Liver (tissue), 10 donors: ENCODE measurements at places on chromosomes 6 and 20. TPM values are rescaled to one million over a fixed set of nuclear protein-coding genes. Genes with fewer than 3 reads are reported as not detected.

The CABLES2 gene
- total RNA-seq, result 2.0 TPM

The OLIG3 gene
- total RNA-seq, result not detected

The GABRR1 gene
- not detected for total RNA-seq

The SMLR1 gene
- total RNA-seq, result 38.4 TPM

The KCNK15 gene
- total RNA-seq, result not detected

The EYA2 gene
- total RNA-seq, result 0.23 TPM

The OR12D1 gene
- total RNA-seq, result not detected

The KCNB1 gene
- total RNA-seq, result under 0.01 TPM

GRCh38 chr6:52389264-52389625 lies 27.3 kb downstream of the PAQR8 start:
- DNase-seq, result no peak

- DNase-seq, result no peak
These were observed 57.7 kb upstream of the SLC22A1 start for GRCh38 chr6:160063771-160064413.

DNA sequence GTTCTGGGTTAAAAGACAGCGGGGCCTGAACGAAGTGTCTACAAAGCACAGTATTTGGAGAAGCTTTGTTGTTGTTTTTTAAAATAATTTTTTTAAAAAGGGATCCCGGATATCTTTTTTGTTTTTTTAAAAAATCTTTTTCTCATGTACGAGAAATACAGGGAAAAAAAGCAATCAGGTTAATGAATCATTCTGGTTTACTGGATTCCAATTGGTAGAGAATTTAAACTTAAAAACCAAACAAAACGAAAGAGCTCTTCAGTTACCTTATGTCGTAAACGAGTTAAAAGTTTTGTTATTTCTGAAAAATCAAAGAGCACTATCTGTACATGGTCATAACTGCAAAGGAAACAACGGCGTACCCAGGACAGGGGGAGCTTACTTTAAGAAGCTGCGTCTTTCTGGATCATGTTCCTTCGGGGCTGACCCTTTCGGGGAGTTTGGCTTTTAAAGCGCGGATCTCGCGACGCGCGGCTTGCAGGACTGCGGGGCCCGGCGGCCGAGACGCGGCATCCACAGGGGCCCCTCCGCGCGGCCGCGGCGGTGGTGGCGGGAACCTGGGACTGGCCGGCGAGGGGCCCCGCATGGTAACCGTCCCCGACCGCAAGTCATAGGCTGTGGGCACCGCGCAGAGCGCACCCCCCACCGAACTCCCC lies 927 bp downstream of the IL20RA start:
- DNase-seq, result peak; percentile 35

DNA sequence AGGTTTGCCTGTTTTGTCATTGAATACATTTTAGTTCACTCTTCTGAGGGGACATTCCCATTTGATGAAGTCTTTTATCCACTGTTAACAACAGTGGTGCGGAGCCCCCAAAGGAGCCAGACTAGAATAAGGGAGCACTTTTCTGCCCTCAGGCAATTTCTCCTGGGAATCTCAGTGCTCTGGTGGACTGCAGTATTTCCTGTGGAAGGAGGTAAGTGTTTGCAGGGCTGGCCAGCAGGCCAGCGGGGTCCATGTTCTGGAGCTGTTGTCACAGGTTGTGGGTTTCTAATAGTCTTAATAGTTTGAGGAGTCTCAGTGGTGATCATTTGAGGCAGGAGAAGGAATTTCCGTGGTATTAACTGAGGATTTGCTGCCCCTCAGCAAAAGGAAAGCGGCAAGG lies 83.5 kb downstream of the ASXL1 start:
- DNase-seq, result no peak

GRCh38 chr6:143160439-143161220 lies 99.9 kb downstream of the AIG1 start:
- no peak for DNase-seq

GRCh38 chr6:13702809-13703302 lies 8.8 kb downstream of the RANBP9 start:
- DNase-seq, result no peak

DNA sequence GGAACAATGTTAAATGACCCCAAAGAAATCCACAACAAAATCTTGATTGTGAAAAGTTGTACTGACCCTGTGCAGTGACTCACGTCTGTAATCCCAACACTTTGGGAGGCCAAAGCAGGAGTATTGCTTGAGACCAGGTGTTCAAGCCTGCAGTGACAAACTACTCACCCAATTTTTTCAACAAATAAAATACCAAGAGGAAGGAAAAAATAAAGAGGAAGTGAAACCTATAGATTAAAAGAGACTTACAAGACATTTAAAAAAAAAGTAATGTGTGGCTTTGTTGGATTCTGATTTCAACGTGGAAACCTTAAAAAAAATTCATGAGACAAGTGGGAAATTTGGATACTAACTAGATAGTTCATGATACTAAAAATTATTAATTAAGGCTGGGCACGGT lies 31.9 kb downstream of the GINS1 start:
- no peak for DNase-seq

DNA sequence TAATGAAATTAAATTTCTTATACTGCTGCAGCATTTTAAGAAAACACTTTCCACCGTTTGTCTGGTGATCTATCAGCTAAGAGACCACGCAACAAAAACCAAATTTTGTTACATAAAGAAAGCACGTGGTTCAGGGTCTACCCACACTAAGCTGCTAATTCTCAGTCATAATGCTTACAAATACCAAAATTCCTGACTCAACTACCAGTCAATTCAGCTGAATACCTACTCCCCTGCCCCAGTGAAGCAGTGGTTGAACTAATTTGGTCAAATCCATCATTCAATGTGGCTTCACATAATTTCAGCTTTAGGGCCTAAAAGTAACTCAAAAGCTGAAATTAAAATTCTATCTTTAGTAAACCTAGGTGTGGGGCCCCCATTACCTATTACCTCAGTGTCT lies 468.6 kb upstream of the ARID1B start:
- DNase-seq, result no peak

DNA sequence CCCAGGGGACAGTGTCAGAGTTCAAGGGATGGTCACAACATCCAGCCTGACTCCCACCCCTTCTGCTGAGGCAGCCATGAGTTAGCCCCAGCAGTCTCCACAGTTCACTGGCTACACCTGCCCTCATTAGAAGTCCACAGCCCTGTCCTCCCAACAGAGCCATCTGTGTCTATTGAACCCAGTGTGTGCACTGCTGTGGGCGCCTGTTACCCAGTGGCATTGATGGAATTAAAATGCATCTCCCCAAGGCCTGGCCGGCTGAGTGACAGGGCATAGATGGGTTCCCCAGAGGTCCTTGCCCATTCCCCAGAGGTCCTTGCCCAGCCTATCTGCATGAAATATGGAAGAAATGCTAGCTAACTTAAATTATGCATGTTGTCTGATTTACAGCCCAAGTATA lies 73.3 kb downstream of the PCSK2 start:
- DNase-seq, result no peak

- DNase-seq, result no peak
These were observed 19.2 kb upstream of the SSR1 start for GRCh38 chr6:7332090-7332745.

DNA sequence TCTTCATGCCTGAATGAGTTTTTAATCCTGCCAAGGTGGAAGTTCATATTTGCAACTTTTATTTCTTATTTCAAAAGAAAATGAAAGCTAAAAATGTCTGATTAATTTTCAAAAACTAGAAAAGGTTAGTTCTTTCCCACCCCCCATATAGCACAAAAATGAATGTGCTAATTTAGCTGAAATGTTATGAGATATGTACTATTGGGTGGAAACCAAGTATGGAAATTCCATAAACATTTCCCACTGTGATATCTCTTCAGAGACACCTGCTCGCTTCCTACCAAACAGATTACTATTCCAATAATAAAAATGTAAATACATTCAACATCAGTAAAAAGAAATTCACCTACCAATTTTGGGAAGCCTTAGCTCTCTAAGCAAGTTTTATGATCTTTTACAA lies 678.6 kb upstream of the ID4 start:
- DNase-seq, result no peak

DNA sequence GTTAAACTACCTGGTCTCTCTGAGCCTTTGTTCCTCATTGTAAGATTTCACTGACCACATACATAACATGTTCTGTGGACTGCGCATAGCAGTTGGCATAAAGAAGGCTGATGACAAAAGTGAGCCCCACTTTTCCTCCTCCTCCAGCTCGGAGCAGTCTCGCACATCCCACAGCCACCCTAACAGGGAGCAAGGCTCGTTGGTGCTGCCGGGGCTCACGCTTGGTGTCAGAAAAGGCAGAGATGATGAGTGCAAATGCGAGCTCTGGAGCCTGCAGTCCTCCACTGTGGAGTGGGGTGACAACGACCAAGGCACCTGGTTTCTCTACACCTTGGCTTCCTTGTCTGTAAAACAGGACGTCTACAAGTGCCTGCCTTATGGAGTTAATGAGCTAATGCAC lies 9.7 kb downstream of the TGM3 start:
- no peak for DNase-seq

DNA sequence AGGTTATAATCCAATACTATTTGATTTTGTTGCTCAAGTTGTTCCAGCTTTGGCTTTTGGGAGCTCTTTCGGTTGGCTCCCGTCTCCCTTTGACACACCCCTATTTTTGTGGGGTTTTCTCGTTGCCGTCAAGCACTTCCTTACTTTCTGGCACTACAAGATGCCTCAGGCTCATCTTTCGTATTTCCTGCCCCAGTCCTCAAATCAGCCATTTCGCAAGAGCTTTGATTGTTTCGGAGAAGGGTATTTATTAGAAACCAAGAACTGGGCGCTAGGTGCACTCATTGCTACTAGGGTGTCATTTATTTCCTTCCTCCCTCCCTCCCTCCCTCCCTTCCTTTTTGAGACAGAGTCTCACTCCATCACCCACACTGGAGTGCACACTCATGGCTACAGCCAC lies 13.3 kb upstream of the SOX12 start:
- no peak for DNase-seq

GRCh38 chr6:44696099-44696498 lies 308.6 kb downstream of the CDC5L start:
- peak; percentile 13 for DNase-seq

DNA sequence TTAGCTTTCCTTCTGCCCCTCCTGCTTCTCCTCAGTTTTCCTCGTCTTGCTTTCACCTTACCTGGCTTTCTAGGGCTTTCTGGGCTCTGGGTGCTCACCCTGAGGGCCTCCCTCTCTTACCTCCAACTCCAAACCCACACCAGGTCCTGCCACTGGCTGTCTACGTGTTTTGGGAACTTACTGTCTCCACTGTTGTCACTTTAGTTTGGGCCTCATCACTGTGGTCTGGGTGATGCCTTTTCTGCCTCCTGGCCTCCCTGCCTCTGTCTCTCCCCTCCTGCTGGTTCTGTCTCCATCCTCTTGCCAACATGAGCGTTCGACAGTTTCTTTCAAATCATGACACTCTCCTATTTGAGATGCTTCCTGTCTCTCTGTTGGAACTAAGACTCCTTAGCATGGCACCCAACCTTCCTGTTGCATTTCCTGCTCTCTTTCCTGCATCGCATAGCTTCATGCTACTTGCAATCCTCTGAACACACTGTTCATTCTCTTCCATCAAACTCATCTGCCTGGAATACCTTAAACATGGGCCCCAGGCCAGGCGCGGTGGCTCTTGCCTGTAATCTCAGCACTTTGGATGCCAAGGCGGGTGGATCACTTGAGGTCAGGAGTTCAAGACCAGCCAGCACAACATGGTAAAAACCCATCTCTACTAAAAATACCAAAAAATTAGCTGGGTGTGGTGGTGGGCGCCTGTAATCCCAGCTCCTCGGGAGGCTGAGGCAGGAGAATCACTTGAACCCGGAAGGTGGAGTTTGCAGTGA lies 5.5 kb downstream of the CD40 start:
- DNase-seq, result no peak

DNA sequence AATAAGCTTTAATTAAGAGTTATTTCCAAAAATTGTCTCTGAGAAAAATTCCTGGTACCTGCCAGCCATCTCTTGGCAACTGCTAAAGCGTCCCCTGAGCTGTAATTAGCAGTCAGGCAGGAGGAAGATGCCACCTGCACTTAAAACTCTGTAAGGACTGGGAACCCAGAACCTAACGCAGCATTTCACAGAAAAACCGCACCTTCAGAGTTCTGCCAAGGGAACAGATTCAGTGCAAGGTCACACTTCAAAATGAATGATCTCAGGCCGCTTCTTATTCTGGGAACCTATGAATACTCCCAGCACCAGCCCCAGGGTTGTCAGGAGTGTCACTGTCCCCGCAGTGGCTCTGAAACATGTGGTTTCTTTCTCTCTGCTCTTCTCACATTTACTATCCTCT lies 36.7 kb downstream of the INSM1 start:
- DNase-seq, result no peak

- DNase-seq, result no peak
These were observed 54.4 kb upstream of the SLCO4A1 start for GRCh38 chr20:62587757-62588402.

DNA sequence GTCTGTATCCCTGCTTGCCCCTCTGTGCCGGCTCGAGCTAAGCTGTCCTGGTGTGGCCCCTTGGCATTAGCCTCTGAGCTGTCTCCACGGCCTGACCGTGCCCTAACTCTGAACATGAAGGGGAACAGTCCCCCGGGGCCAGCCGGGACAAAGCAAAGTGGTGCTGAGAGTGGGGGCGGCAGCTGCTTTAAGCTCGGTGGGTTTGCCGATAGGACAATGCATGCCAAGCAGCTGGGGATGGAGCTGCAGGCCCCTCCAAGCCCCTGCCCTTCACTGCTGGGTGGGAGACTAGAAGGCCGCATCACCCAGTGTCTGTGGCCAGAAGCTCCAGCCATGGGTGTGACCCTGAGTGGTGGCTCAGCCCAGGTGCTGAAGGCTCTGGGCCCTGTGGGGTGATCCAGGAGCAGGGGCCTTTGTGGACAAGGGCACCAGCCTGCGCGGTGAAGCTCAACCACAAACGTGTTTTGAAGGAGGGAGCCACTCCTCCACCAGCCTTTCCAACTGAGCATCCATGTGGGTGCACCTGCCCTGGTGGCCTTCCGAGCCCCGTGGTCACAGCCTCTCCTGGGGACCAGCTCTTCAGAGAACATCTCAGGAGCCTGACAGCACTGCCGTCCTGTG lies 242.5 kb downstream of the ERMARD start:
- no peak for DNase-seq

DNA sequence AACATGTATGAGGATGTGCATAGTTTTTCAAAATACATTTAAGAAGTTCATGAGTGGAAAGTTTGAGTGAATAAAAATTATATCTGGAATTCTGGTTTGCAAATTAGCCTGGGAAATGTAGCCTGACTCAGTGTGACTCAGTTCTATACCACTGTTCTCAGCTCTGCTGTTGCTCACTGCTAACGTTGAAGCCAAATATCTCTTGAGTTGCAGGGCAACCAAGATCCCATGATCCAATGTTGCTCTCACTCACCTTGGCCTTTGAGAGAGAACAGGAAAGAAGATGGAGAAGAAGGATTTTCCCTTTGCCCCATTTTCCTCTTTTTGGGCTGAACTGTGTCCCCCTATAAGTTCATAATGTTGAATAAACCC lies 28.9 kb downstream of the PSMB9 start:
- no peak for DNase-seq

GRCh38 chr20:38986663-38987062 lies 24.5 kb downstream of the DHX35 start:
- DNase-seq, result no peak

- DNase-seq, result no peak
These were observed 52.4 kb downstream of the ROS1 start for GRCh38 chr6:117373211-117373813.
